ENCODE measurements at places on chromosomes 6 and 20. TPM values are rescaled to one million over a fixed set of nuclear protein-coding genes. Genes with fewer than 3 reads are reported as not detected.

The MYL9 gene
- polyA plus RNA-seq: 179 TPM

The ARHGAP40 gene
- polyA plus RNA-seq: 1.2 TPM

The ENPP3 gene
- 13.0 TPM for polyA plus RNA-seq

The EDN1 gene
- polyA plus RNA-seq: 3.8 TPM

GRCh38 chr6:147950623-147950987, 392.0 kb upstream of the SASH1 start:
- no peak for DNase-seq

DNA sequence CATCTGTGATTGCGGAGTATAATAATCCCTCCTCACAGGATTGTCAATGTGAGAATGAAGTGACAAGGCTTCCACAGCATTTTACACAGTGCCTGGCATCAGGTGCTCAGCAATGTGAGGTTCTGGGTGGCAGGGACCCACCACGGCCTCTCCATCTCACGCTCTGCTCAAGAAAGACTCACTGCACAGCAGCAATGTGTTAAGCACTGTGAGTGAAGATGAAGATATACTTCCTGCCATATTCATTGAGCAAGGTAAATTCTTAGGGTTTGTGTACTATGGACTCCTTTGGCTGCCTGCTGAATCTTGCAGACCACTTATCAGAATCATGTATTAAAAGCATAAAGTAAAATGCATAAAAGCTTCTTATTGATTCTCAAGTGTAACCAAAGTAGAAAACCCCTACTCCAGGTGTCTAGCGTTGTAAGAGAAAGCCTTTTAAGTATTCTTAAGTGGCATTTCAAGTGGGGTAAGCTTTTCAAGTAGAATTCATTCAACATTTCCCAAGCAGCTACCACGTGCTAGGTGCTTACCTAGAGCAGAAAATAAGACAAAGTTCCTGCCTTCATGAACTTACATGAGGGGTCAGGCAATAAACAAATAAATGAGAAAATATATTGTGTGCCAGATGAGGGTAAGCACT, 17.0 kb upstream of the MEP1A start:
- DNase-seq: no peak

DNA sequence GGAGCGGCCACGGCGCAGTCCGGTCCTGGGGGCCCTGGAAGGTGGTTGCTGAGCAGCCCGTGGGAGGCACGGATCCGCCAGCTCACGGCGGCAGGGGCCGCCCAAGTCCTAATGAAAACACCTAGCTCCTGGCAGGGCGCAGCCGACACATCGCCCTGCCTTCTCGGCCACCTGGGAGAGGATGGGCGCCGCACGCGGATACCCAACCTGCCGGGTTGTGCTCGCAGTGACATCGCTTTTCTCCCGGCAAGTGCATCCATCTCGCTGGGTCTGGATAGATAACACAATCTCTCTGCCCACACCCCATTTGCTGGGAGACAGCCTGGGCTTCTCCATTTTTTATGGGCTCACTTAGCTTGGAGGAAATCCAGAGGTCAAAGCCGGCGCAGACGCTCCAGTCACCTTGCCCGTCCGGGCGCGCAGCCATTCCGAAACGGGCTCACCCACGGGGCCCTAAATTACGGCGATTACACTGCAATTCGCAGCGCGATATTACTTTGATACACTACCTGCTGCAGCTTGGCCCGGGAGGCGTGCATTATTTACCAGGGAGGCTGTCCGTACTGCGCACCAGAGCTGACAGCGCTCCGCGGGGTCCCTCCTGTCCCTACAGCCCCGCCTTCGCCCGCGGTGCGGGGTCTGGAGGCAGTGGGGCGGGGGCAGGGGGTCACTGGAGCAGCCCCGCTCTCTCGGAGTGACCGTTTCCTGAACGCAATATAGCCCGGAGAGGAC, 36.2 kb upstream of the CCDC167 start:
- no peak for DNase-seq
